ENCODE measurements at places on chromosomes 1 and 21.

DNA sequence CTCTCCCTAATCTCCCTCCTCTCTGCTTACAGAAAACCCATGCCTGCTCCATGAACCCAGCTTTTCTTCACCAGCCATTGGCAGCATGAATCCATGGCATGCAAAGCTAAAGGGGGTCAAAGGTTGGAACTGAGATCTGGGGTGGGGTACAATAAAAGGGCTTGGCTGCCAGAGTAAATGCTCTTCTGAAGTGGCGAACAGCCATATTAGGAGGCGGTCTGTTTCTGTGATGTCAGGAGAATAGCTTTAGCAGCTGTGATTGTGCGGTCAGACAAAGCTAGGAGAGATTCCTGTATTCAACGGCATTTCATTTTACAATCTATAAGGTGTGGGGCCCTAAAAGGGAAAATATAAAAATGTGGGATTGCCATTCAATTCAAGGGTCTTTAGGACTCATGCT is 71.7 kb upstream of the TMPRSS2 start:
- DNase-seq: no peak

DNA sequence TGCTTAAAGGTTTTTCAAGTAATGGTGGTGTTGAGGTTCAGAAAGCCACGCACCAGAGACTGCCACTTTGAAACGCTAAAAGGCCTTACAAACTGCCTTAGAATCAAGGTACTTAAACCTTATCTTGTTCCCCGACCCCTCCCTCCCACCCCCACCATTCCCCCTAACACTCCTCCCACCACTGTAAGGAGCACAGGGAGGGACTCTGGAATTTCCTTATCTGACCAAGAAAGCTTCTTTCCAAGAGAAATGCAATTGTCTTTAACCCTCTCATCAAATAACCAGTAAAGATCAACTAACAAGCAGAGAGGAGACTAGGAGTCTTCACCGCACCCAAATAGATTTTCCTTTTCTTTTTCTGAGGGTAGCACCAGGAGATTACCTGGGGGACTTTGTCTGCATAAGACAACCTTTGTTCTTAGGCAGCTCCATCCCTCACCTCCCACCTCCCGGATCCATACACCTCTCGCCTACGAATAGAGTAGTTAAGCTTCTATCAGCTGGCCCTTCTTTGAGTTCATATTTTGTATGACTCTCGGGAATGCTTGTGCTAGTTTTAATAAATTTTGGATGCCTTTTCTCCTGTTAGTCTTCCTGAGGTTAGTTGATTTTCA is 137.7 kb upstream of the ADGRL2 start:
- DNase-seq: no peak

GRCh38 chr1:236341298-236341697 is 52.8 kb upstream of the EDARADD start:
- no peak for DNase-seq

DNA sequence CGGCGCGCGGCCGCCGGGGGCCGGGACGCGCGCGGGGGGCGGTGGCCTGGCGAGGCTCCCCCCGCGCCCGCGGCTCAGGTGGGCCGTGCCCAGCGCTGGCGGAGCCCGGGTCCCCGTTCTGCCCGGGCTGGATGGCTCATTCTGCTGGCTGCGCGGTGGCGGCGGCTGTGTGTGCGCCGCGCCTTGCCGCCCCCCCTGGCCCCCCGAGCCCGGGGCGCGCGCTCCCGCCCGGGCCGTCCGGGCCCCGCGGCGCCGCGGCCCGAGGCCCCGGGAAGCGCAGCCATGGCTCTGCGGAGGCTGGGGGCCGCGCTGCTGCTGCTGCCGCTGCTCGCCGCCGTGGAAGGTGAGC is at the start of gene EPHB2:
TSS of gene EPHB2 (plus strand) at position 139 of the 349 bp plus-strand sequence. CDS start at position 283, 144 bp downstream.
- no peak for DNase-seq

DNA sequence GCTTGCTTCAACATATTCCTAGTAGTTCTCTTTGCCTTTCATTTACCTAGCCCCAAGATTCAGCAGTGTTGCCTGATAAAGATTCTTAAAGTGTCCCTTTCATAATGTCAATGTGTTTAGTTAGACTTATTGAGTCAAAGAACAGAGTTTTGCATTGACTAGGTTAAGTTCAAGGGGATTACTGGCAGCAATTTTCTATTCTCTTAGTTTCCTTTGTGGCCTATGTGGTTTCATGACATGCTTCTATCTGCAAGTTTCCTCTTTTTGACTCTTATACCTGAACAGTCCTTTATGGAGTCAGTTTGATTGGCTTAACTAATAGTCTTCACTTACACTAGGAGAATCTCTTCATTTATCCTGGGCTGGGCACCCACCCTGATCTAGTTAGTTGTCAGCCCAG is 151.3 kb downstream of the ADGRL4 start:
- no peak for DNase-seq

DNA sequence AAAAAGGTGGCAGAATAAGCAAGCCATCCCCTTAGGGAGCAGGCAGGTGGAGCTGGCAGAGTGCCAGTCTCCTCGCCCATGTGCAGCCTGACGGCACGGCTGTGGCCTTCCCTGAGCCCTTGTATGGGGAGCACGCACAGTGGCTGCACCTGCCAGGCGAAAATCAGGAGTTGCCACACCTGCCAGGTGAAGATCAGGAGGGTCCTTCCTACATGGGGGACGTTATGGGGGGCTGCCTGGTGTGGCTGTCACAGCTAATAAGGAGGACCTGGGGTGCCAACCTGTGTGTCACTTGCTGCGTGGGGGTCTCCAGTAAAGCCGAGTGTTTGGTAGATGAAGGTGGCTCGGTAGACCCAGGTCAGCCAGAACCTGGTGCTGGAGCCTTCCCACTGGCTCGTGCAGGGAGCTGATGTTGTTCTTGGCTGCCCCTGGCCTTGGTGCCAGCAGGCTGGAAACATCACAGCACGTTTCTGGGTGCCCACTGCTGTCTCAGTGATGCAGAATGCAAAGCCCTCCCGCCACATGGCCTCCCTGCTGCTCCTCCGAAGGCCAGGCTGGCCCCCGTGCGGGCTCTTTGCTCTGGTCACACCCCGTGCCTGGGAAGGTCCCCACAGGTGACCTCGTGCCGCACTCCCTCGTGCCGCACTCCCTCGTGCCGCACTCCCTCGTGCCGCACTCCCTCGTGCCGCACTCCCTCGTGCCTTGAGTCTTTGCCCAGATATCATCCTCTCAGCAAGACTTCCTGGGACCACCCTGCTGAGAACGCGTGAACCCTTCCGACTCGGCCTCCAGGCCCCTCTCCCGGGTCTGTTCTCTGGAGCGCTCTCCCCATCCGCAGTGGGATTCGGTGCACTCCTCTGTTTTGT is 55.4 kb downstream of the SLC37A1 start:
- no peak for DNase-seq

- DNase-seq: no peak
Observed at GRCh38 chr1:239218301-239218700, 168.1 kb upstream of the CHRM3 start.

- DNase-seq: no peak
Observed at GRCh38 chr1:22343456-22344328, 108.0 kb upstream of the ZBTB40 start.

- DNase-seq: no peak
Observed at GRCh38 chr1:233082778-233083550, 132.6 kb downstream of the NTPCR start.

GRCh38 chr1:147072482-147073432 is 99.5 kb downstream of the PRKAB2 start:
- DNase-seq: no peak

GRCh38 chr1:7567376-7567775 is 203.7 kb upstream of the VAMP3 start:
- no peak for DNase-seq

DNA sequence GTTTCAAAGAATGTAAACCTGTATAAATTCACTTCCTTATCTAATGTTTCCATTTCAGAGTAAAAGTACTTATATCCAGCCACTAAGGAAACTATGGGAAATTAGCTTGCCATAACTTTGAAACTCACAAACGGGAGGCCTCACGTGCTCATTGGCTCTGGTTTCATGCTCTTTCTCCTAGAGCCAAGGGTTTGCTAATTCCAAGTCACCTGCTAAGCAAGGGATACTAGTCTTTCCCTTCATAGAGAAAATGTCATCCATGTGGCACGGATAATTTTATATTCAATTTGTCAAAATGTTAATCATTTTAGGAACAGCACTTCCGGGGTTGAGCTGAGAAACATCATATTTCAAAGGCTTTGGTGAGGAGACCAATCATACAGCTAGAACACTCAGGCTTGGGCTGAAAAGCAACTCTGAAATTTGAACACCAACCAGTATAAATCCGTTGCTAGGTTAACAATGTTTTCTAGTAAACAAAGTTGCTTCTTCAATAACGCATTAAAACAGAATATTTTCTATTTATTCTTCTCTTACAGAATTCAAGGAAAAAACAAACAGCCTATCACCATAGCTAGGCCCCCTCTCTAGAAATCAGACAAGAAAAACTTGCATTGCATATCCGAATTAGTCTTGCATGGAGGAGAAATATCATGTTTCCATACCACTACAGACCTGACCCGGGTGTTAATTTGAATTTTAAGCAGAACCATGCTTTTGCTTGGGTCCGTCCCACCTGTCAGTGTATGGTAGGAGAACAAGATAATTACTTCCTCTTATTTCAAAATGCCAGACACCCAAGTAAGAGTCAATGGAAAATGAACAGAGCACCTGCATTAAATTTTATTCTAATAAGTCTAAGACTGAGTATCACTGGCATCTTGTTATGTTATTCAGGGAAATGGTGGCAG is 196.1 kb upstream of the ESRRG start:
- no peak for DNase-seq

DNA sequence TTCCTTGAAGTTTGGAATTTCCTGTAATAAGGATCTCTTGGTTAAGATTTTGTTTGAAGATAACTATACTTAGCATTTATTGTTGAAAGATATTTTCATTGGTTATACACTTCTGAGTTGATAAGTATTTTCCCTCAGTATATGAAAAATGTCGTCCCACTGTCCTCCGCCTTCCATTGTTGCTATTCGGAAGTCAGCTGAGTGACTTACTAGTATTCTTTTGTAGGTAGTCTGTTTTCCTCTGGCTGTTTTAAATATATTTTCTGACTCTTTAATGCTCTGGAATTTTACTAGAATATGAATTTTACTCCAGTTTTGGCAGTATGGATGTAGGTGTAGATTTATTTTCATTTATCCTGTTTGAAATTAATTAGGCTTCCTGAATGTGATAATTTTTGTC is 498.7 kb upstream of the NFIA start:
- DNase-seq: no peak

DNA sequence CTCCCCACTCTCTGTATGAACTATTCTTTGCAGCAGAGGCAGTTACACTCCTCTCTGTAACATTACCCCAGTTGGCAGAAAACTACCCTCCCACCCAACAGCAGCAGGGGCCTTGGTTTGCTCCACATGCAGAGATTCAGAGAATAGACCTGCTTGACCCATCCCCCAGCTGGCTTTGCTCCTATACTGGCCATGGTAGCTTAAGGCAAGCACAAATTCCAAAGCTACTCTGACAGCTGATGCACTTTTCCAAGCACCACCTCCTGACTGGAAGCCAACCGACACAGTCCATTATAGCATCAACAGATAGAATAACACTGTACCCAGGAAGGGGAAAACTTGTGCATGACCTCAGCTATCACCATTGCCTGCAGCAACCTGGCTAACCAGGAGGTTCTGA is 846.5 kb upstream of the NCAM2 start:
- DNase-seq: no peak

DNA sequence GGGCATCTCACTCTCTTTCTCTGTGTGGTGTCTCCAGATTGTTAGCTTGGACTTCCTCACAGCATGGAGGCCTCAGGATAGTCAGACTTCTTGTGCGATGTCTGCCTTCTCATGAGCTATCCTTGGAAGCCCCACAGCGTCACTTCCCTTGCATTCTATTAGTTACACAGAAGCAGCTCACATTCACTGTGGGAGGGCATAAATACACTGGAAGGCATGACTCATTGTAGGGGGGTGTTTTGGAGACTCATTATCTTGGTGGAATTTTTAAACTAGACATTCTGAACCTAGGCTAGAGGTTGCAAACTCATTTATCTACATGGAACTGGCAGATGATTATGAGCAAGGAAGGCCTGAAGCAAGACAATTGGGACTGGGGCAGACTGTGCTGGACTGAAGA is 21.4 kb upstream of the FASLG start:
- DNase-seq: peak; percentile 81

GRCh38 chr1:69413129-69413528 is 154.6 kb upstream of the LRRC7 start:
- no peak for DNase-seq

DNA sequence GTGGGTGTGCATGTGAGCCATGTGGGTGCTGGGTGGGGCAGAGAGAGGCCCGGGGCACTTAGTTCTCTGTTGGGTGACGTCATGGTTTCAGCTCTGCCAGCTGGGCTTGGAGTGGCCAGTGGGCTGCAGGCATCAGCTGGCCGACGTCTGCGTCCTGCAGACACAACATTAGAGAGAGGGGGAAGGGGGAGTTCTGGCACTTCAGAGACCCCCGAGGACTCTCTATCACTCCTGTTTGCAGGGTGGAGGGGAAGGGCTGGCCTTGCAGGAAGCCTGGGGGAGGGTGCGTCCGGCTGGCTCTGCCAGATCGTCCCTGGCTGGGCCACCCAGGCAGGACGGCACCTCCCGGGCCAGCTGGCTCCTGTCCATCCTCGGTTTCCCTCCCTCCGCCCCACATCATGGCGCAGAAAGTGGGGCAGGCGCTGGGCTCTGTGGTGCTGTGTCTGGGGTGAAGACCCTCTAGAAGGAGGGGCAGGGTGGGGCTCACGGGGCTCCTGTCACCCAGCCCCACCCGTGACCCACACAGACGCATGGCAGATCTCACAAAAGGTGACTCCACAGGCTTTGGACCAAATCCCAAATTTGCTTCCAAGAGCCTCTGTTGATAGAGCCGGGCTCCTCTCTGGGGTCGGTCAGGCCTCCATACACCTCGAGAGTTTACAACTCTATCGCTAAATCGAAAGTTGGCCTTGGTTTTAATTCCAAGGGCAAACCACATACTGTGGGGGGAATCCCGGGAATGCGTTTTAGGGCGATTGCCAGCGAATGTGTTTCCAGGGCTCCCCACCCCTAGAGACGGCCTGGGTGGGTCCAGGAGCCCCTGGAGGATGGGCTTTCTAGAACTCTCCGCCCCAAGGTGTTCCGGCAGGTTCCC is 73.4 kb upstream of the TTC34 start:
- DNase-seq: no peak

DNA sequence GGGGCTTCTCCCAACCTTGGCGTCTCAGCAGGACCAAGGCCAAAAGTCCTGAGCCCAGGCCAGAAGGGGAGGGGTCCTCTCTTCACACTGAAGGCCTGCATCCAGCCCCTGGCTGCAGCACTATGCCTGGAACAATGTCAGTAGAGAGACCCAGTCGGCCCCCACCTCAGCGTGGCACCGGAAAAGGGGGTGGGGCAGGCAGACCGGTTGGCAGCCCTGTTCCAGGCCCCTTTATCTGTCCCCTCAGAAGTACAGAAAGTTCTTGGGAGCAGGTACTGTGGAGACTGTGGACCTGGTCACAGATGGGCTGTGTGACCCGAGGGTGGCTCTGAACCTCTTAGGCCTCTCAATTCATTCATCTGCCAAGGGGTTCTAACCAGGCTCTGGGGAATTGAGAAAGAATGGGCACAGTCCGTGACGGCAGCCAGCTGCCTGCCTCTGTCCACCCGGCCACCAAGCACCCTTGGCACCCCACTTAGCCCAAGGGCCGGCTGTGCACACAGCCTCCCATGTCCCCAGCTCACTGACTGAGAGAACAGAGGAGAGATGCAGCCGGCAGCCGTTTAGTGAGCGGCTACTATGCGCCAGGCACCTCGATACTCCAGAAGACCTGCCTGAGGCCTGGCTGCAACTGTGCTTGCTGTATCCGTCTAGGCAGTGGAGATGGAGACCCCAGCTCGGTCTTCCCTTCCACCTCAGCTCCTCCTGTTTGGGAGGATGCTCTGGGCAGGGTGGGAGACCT is 23.9 kb downstream of the RUNX3 start:
- DNase-seq: no peak

All from Caki2 (cell line).